A549 treated with GW870086 at 1 μM for 4 hours (cell line): ENCODE measurements at places on chromosomes 1 and 21. TPM values are rescaled to one million over a fixed set of nuclear protein-coding genes. Genes with fewer than 3 reads are reported as not detected.

The ELF3 gene
- 182 to 260 TPM (median 231 TPM) in 5 replicates for total RNA-seq

The MTF1 gene
- total RNA-seq: 4.4 to 5.4 TPM (median 5.2 TPM) in 5 replicates

The C1orf115 gene
- 4.5 to 6.4 TPM (median 5.8 TPM) in 5 replicates for total RNA-seq

The HEYL gene
- total RNA-seq: 2.9 to 3.6 TPM (median 3.0 TPM) in 5 replicates

The FRRS1 gene
- 1.6 to 3.0 TPM (median 2.0 TPM) in 5 replicates for total RNA-seq

The CD53 gene
- total RNA-seq: not detected in 5 replicates

The CHIA gene
- total RNA-seq: not detected in 5 replicates

The GPR25 gene
- not detected in 5 replicates for total RNA-seq

The PDC gene
- total RNA-seq: not detected in 5 replicates

The SAMD13 gene
- 0.19 to 0.72 TPM (median 0.45 TPM) in 5 replicates for total RNA-seq

The MRAP gene
- total RNA-seq: not detected in 5 replicates

The S100A12 gene
- not detected in 5 replicates for total RNA-seq

The MLLT11 gene
- 12.5 to 18.3 TPM (median 17.0 TPM) in 5 replicates for total RNA-seq

The FAM72D gene
- total RNA-seq: 5.2 to 6.3 TPM (median 5.2 TPM) in 5 replicates

The LY9 gene
- 0.11 to 0.22 TPM (median 0.16 TPM) in 5 replicates for total RNA-seq

The EPHA2 gene
- total RNA-seq: 113 to 159 TPM (median 149 TPM) in 5 replicates

The UQCRHL gene
- 5.7 to 9.2 TPM (median 6.7 TPM) in 5 replicates for total RNA-seq

The CDCA8 gene
- total RNA-seq: 44.9 to 49.2 TPM (median 46.5 TPM) in 5 replicates

The FAM177B gene
- not detected in 5 replicates for total RNA-seq

The AKIRIN1 gene
- total RNA-seq: 42.4 to 50.3 TPM (median 47.2 TPM) in 5 replicates

The NFYC gene
- 30.0 to 38.7 TPM (median 36.8 TPM) in 5 replicates for total RNA-seq

The ELAPOR1 gene
- total RNA-seq: 0.38 to 1.1 TPM (median 0.44 TPM) in 5 replicates

The LSS gene
- total RNA-seq: 11.1 to 15.6 TPM (median 14.3 TPM) in 5 replicates

The MCL1 gene
- 195 to 266 TPM (median 252 TPM) in 5 replicates for total RNA-seq

The TOE1 gene
- 12.5 to 13.6 TPM (median 12.9 TPM) in 5 replicates for total RNA-seq

The PDPN gene
- not detected in 5 replicates for total RNA-seq

The GBP6 gene
- not detected in 5 replicates for total RNA-seq

The FAM72C gene
- 3.2 to 5.5 TPM (median 5.4 TPM) in 5 replicates for total RNA-seq

The AUNIP gene
- total RNA-seq: 6.7 to 7.9 TPM (median 7.5 TPM) in 5 replicates
